Stimulated activated CD4-positive, alpha-beta T cell treated with anti-CD3 and anti-CD28 coated beads, Interleukin-4, amount 100 ng/mL, for 24 hours (primary cell): ENCODE measurements at places on chromosomes 3 and 15.
A peak's percentile ranks its signal among the peaks of the same experiment; 100 is the strongest.

DNA sequence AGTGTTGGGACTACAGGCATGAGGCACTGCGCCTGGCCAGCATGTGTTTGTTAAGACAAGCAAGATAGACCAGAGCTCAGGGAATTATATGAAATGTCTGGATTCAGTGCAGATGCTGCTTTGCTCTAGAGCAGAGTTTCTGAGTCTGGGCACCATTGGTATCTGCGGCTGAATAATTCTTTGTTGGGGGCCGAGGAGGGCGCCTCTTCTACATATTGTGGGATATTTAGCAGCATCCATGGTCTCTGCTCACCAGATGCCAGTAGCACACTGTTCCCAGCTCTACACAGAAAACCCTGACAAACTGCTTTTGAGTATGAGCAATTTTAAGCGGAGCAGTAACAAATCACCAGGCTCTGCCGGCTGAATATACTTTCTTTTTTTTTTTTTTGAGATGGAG, 3.6 kb upstream of the LDHAL6B start:
- DNase-seq, result no peak

DNA sequence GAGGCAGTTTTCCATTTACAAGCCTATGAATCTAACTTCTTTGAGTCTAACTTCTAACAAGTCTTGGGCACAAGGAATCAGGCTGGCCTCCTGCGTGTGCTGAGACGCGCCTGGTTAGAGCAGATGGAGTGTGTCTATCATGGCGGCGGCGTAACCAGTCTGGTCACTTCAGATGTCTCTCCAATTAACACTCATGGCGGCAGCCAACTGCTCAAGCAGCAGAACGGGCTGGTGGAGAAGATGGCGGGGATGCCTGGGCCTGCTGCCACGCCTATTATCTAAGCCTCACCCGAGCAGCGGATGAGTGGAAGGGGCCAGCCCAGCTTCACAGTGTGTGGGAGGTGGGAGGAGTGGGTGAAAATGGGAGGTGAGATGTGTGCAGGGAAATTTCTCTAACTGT, 246.4 kb upstream of the TPRG1 start:
- no peak for DNase-seq

DNA sequence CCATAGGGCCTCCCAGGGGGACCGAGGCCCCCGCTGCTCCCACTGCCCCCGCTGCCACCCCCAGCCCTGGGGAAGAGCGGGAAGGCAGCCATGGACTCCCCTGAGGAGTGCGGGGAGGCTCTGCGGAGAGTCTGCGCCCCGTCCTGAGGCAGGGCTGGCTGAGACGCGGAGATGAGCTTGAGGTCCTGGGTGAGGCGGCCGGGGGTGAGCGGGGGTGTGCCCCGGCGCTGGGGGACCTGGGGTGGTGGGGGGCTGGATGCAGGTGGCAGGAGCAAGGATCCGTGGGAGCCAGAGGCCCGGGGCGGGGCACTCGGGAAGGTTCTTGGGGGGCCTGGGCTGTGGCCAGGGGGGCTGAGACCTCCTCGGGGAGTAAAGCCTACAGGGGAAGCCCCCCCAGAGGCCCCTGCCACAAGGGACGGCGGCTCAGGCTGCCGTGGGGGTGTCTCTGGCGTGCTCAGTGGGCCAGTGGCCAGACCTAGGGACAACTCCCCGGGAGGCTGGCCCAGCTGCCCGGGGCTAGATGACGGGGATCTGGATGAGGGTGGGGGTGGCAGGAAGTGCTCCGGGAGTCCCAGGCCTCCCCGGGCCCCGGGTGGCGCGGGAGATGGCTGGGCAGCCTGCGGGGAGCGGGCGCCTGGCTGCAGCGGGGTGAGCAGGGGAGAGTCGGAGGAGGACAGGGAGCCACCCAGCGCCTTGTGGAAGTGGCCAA, 45.9 kb downstream of the HCN4 start:
- no peak for DNase-seq

- no peak for DNase-seq
These were observed 532.1 kb upstream of the SEMA6D start for GRCh38 chr15:47184908-47185801.

DNA sequence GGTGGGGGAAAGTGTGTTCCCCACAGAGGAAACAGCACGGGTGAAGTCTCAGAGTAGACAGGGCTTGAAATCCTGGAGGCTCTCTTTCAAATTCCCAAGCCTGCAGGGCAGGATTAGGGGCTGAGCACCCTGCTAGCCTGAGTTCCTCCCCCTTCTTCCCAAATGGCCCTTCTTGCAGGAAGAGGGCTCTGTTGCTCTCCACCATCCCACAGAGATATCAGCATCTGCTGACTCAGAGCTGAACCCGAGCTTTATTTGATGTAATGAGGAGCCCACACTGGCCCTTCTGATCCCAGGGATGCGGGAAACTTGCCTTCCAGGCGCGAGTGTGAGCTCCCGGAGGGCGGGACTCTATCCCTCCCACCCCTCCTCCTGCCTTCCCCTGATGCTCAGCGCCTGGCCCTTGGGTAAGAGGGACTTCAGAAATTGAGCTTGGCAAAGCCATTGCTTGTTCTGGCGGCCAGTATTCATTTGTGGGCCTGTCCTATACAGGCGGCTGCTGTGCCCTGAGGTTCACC, 1.4 kb upstream of the STRA6 start:
- DNase-seq, result no peak

DNA sequence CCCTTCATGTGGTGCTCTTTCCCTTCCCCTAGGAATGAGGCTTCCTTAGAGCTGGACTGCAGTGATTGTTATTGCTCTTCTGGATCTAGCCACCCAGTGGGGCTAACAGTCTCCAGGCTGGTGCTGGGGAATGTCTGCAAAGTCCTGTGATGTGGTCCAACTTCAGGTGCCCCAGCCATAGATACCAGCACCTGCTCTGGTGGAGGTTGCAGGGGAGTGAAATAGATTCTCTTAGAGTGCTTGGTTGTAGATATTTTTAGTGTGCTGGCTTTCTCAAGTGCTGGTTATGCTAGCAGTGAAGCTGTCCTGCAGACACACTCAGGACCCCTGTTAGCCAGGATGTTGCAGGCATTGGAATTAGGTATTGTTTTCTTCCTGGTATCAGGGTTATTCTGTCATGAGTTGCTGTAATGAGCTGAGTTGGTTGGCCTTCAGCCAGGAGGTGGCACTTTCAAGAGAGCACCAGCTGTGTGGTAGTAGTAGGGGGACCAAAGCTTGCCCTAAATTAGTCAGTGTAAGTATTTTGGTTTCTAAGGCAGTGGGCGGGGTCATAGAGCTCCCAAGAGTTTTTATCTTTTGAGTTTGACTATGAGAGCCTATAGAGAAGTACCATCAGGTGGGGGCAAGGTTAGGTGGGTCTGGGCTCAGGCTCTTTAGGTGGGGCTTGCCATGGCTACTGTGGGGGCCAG, 317.5 kb upstream of the SGO1 start:
- no peak for DNase-seq

GRCh38 chr3:122322095-122323075, 2.7 kb upstream of the CSTA start:
- DNase-seq, result peak; percentile 6

DNA sequence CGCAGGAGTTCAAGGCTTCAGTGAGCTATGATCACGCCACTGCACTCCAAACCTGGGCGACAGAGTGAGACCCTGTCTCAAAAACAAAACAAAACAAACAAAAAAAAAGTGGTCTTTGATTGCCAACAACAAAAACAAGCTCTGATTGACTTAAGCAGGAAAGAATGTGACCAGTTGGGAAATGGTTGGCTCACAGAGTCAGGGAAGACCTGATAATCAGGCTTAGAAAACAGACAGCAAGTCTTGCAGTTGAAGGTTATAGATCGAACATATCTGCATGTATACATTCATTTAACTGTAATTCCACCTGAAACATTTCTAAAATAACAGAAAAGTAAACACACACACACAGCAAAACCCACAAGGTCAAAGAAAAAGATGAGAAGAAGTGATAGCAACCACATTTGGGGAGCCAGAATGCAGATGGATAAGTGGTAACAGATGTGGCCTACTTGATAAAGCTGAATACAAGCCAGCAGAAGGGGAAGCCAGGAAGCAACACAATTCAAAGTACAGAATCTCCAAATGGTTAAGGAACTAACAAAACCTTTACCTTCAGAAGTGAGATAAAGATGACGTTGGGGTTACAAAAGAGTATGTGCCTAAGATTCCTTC, 699.9 kb upstream of the ZNF385D start:
- no peak for DNase-seq

DNA sequence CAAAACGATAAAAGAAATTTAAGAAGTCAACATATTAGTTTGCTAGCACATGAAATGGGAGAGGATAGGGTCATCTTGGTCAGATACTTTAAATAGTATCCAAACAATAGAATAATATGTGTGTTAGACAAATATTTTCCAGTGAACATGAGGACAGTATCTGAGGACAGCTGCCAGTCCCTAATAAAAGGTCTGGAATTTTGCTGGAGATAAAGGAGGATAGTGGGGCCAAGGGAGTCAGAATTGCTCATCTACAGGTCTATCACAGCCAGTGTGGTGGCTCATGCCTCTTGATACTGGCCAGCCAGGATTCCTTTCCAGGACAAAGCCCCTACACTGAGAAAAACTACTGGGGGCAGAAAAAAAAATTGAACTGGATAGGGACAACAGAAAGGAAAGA, 74.0 kb downstream of the HERC1 start:
- no peak for DNase-seq

DNA sequence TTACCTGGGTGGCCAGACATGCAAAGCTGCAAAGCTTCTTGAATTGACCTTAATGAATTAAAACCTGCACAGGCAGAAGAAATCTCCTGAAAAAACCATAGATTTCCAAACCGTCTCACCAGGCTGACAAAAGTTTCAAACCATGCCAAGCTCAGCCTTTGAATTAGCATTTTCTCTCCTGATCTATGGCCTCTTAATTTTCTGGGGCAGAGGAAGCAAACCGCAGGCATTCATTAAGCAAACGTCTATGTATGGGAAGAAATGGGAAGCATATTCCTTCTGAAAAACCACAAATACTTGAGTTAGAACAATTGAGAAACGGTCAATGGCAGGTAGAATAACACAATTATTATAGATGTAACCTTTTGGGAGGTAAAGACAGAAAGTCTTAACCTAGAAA, 500.2 kb upstream of the NR2F2 start:
- no peak for DNase-seq

GRCh38 chr3:185687271-185687878, 101.3 kb downstream of the SENP2 start:
- DNase-seq, result no peak

DNA sequence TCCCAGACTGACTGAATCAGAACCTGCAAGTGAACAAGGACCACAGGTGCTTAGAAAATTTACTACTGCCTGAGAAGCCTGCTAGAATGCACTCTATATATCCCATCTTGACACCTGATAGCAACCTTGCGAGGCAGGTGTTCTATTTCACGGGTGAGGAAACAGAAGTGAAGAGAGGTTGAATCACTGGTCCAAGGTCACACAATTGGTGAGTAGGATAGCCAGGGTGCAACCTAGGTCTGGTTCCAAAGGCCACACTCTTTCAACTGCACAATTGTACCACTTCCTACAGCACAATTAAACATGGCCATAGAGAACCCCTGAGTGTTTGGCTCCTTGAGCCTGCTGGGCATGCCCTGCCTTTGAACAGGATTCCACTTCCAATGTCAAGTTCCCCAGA, 87.0 kb downstream of the RAB11A start:
- DNase-seq, result no peak

- DNase-seq, result no peak
These were observed 10.1 kb downstream of the VPS13C start for GRCh38 chr15:62050115-62050514.

DNA sequence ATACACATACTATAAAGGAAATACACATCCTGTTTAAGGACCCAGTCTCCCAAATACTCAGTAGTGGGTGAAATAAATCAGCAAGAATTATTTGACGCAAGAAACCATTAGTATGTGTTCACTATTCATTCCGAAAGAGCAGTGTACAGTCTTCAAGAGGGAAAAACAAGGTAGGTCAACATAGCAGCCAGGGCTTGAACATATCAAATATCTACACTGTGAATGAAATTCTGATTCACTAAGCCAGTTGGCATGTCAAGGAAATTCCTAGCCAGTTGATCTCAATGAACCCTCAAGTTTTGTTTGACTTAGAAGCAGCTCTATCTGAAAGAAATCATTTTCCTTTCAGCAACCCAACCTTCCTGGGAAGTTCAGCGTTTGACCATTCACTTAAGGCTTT, 99.0 kb downstream of the CNTN3 start:
- DNase-seq, result no peak

GRCh38 chr3:89419647-89420241, 312.3 kb downstream of the EPHA3 start:
- DNase-seq, result no peak

GRCh38 chr3:11037976-11038375, 45.4 kb downstream of the SLC6A1 start:
- DNase-seq, result no peak

DNA sequence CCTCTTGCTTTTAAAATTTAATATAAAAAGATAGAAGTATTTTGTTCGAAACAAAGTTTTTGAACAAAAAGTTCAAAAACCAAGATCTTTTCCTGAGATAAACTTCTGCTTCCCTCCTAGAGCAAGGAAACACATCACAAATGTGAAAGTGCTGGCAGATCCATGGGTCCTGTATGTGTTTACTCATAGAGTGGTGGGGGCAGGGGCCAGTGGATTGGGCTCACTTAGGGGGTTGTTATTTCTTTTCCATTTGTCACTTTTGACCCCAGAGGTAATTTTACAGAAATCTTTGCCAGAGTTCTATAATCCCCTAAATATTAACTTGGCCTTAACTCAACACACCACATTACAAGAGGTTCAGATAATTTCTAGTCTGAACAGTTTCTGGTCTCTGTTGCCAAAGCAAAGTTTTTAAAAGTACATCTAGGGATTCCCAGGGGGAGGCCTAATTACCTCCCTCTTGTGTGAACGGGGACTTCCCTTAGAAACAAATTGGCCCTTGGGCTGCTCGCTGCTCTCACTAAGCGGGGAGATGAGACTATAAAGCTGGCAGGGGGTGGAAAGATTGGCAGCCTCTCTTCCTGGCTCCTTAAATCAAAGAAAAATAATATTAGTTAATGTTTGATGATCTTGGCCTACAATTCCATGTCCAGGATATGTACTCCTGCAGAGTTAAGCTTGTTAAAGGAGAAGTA, 66.8 kb upstream of the PTX3 start:
- no peak for DNase-seq

DNA sequence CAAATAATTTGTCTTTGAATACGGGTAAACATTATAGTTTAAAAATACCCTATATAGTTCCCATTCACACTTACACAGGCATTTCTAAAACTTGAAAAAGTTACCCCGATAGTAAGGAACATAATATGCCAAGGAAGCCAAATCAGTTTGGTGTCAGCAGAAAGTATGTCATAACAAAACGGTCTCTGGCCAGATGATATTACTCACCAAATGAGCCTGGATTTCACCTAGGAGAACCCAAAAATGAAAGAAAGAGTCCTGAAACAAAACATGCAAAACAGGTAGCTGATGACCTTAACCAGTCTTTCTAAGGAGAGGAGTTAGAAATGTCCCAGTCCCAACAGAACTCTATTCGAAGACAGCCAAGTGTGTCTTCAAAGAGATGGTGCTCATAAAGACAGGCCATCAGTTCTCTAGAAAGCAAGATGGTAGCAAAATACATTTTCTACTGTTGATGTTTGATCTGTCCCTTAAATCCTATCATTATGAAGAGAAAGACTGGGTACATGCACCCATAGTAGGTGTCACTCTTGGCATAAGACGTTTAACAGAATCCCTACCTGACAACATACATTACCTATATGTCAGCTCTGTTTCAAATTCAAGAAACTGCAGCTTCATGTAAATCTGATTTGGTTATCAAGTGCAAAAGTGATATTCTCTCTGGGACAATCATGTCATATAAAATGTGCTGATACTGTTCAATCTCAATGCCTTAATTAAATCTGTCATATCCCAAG, 942.5 kb downstream of the ROBO1 start:
- DNase-seq, result no peak
